NCI-H1436 (cell line): ENCODE measurements at places on chromosomes 16 and 17.

- no peak for DNase-seq
Observed at GRCh38 chr17:8725881-8726876, 18.5 kb downstream of the CCDC42 start.

DNA sequence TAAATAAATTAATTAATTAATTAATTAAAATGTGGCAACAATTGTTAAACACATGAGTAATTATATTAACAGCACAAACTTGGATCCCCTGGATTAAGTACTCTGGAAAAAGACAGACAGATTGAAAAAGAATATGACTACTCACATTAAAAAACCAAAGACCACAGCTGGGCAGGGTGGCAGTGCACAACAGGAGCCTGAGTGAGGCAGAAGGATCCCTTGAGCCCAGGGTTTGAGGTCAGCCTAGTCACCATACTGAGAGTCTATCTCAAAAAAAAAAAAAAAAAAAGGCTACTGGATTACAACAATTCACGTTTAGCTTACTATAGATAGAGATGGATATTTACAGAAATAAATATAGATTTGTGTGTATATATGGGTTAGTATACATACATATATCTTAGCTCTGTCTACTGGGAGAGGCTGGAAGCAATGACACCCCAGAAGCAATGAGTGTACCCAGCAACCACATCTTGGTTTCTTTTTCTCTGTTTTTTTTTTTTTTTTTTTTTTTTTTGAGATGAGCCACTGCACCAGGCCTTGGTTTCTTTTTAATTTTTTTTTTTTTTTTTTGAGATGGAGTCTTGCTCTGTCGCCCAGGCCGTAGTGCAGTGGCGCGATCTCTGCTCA, 10.6 kb upstream of the SUZ12 start:
- no peak for DNase-seq

DNA sequence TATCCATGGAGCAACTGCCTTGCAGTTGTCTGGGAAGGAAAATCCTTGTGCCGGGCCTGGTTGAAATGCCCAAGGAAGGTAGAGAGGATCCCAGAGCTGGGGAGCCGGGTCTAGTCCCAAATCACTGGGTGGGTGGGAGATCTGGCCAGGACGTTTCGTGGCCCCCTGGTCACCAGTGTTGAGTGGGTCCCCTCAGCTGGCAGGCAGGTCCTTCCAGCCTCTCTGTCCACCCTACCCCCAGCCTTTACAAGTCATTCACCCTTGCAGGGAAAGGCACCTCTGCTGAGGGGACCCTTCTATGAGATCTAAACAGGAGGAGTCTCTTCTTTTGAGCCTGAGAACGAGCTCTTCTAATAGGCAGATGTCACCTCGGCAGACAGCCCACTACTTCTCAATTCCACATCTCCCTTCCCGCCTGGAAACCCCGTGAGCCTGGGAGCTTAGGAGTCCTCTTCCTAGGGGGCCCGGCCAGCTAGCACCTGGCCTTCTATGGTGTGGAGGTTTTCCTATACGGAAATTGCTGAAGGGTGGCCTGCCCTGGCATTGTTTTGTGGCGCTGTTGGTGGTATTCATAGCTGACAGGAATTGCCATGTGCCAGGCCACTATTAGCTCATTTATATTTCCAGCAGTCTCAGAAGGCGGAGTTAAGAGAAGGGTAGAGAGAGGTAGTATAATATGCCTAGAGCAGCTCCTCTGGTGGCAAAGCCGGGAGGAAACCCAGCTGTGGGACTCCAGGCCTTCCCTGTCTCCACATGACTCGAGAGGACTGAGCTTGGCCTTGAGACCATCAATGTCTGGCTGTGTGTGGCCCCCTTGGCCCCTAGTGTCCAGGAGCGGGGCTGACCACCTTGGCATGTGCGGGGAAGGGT, 13.3 kb downstream of the MPRIP start:
- no peak for DNase-seq

GRCh38 chr16:49662569-49662968, 193.3 kb downstream of the ZNF423 start:
- DNase-seq = no peak

DNA sequence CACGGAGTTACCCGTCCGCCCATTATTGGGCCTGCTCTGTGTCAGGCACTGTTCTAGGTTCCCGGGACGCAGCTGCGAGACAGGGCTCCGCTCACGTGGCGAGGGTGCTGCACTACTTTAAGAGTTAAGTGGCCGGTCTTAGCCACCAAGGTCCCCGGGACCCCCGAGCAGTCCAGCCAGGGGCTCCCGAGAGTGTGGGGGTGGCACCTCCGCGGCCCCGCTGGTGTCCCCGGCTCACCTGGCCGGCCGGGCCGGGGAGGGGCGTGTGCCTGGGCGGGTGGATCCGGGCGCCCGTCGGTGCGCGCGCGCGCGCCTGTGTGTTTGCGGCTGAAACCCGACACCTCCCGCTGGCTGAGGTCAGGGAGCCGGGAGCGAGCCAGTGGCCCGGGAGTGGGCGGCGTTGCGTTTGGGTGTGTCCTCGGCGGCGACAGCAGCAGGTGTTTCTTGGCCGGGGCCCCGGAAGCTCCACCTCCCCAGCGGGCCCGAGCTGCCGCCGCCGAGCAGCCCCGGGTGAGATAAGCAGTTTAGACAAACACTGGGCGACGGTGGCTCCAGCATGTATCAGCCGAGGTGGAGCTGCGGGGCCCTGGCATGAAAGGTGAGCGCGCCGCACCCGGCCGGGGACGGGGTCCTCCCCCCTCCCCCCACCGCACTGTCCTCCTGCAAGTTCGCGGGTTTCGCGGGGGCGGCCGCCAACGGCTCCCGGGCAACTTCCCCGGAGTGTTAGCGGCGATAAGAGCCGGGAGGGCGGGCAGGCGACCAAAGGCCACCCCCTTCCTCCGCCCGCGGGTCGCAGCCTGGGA, at the start of gene GSE1:
TSS of gene GSE1 (plus strand) at position 522 of the 803 bp plus-strand sequence. CDS start at position 592, 70 bp downstream.
- DNase-seq = peak; percentile 90
